ENCODE measurements at places on chromosomes 3 and 15. TPM values are rescaled to one million over a fixed set of nuclear protein-coding genes. Genes with fewer than 3 reads are reported as not detected.

Gene MFAP1
- total RNA-seq: 22.4 TPM

Gene GOLGA8G
- total RNA-seq: not detected

Gene LTK
- total RNA-seq: 0.33 TPM

Gene LSAMP
- total RNA-seq: 14.9 TPM

GRCh38 chr15:49467746-49468480 lies 44.9 kb downstream of the FGF7 start:
- no peak overlapping the region for H3K27ac ChIP-seq
- no peak for DNase-seq
- H3K27me3 ChIP-seq: no peaks in the 10 kb centered on the region
- H3K4me3 ChIP-seq: no peak overlapping the region
- H3K4me1 ChIP-seq: no peaks in the 10 kb centered on the region
- no peaks in the 10 kb centered on the region for H3K36me3 ChIP-seq

DNA sequence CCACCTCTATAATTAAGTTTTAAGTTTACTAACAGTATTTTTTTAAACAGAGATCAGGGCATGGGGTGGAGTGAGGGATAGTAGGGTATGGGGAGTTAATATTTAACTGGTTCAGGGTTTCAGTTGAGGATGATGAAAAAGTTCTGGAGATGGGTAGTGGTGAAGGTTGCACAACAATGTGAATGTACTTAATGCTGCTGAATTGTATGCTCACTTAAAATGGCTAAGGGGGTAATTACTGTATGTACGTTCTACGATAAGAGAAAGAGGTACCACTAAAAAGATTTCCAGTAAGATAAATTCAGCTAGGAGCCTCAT lies 101.4 kb downstream of the TNIK start:
- no peaks in the 10 kb centered on the region for H3K36me3 ChIP-seq
- no peak overlapping the region for H3K27ac ChIP-seq
- DNase-seq: no peak
- no peak overlapping the region for H3K4me3 ChIP-seq
- no peaks in the 10 kb centered on the region for H3K27me3 ChIP-seq
- H3K4me1 ChIP-seq: peaks cover 13% of the 10 kb centered on the region

GRCh38 chr3:141056751-141057171 lies 5.6 kb downstream of the SPSB4 start:
- H3K27me3 ChIP-seq: peaks cover 15% of the 10 kb centered on the region
- H3K27ac ChIP-seq: no peak overlapping the region
- H3K4me3 ChIP-seq: no peak overlapping the region
- H3K36me3 ChIP-seq: no peaks in the 10 kb centered on the region

DNA sequence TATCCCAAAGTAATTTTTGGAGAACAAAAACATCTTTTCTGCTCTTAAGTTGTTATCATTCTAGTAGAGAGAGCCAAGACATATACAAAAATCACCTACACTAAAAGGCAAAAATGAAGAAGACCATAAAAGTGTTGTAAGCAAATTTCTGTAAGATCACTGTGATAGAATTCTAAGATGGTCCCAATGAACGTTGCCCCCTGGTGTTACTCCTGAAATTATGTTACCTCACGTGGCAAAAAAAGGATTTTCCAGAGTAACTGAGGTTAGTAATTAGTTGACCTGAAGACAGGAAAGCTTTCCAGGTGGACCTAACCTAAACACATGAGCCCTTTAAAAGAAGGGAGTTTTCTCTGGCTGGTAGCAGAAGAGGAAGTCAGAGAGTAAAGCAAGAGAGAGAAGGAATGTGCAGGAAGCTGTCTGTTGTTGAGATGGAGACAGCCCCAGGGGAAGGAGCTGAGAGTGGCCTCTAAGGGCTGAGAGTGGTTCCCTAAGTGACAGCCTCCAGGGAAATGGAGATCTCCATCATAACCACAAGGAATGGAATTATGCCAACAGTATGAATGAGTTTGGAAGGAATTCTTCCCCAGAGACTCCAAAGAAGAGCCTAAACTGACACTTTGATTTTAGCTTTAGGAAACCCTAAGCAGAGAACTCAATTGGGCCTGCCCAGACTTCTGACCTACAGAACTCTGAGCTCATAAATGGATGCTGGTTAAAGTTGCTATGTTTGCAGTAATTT lies 205.9 kb downstream of the CD47 start:
- DNase-seq: no peak
- H3K27ac ChIP-seq: no peak overlapping the region
- H3K36me3 ChIP-seq: no peaks in the 10 kb centered on the region

DNA sequence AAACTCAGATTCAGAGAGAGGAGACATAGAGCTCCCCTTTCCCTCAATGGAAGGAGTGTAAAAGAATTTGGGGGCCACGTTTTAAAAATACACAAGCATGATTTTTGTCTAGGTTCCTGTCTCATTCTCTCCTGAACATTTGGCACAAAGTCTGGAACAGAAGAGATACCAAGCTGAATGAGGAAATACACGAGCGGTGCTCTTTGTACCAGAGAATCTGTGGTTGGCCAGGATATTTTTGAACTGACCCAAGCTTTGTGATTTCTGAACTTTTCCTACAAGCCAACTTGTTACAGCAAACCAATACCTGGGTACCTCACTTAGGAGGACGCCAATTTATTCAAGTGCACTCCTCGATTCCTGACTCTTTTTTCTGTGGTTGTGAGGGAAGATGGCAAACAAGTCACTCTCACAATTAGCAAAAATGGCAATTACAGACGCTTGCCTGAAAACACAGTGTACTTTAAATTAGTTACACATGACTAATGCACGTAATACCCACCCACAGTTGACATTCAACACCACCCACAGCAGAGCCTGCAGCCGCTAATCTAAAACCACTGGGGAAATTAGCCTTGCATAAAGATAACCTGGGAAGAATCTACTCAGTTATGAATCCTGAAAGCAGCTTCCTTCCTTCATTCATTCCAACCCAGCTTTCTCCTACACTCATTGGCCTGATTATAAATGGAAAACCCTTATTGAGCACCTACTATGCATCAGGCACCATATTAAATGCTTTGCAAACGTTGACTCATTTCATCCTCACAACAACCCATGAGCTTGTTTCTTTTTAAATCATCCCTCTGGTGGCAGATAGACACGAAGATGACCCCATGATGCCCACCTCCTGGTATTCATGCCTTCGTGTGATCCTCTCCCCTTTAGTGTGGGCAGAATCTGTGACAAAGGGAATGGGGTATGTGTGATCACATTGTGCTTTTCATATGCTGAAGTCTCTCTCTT lies 293.5 kb downstream of the KBTBD8 start:
- H3K36me3 ChIP-seq: no peaks in the 10 kb centered on the region
- no peak overlapping the region for H3K4me3 ChIP-seq
- no peaks in the 10 kb centered on the region for H3K27me3 ChIP-seq

DNA sequence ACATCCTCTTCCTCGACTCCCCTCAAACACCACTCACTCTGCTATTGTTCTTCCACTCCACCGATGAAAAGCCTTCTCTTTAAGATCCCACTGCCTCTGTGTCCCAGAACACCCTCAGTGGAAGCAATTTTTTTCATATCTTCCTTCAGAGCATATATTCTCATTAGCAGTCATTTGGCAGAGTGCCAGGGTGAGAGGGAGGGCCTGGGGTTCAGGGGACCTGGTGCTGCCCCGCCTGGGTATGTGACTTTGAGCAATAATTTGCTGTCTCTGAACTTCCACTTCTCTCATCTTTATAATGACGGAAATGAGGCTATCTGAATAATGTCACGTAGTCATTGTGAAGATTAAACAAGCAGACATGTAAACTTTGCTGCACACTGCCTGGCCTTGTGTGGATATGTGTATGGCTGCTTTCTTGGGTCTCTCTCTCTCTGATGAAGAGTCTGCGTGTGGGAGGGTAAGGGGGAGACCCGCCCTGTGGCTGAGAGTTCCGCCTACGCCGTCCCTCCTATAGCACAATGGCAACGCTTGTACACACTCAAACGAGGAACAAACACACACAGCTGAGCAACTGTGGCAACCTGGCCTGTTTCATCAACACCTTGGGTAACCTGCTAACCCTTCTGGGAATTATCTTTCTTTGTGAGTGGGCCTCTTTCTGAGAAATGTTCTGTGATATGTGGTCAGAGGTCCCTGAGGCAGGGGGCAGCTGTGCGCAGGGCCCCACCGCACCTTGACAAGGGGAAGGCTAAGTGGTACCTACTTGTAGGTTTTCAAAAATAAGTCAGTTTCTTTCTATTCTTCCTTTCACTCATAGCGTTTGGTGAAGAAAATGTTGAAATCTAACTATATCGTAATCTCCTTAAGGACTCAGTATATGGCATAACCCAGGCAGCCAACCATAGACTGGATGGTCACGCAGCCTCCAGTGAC lies 369.8 kb downstream of the SV2B start:
- no peak for DNase-seq
- no peak overlapping the region for H3K27ac ChIP-seq
- H3K36me3 ChIP-seq: no peaks in the 10 kb centered on the region
- no peak overlapping the region for H3K4me3 ChIP-seq
- no peaks in the 10 kb centered on the region for H3K4me1 ChIP-seq
- no peaks in the 10 kb centered on the region for H3K27me3 ChIP-seq

DNA sequence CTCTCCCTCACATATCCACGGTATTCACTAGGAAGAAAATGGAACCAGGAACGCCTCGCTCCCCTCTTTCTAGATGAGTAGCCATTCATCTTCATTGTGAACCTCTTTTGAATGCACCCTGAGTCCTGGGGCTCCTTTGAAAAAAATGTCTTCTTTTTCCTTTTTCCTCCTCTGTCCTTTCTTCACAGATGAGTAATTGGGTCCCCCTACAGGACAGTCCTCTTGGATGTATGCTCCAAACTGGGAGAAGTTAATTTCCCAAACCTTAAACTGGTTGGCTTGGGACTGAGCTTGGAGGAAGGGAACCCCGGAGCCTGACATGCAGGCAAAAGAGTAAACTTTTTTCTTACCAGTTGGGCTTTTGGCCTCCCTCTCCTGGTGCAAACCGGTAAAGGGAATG lies 108.8 kb downstream of the DPH6 start:
- H3K4me3 ChIP-seq: no peak overlapping the region
- no peak for DNase-seq
- no peaks in the 10 kb centered on the region for H3K27me3 ChIP-seq
- H3K36me3 ChIP-seq: no peaks in the 10 kb centered on the region
- no peak overlapping the region for H3K27ac ChIP-seq
- no peaks in the 10 kb centered on the region for H3K4me1 ChIP-seq

- H3K36me3 ChIP-seq: no peaks in the 10 kb centered on the region
- H3K27me3 ChIP-seq: no peaks in the 10 kb centered on the region
- no peaks in the 10 kb centered on the region for H3K4me1 ChIP-seq
- no peak overlapping the region for H3K4me3 ChIP-seq
- H3K27ac ChIP-seq: no peak overlapping the region
Measured at GRCh38 chr3:111277226-111277625, 205.6 kb downstream of the NECTIN3 start.

DNA sequence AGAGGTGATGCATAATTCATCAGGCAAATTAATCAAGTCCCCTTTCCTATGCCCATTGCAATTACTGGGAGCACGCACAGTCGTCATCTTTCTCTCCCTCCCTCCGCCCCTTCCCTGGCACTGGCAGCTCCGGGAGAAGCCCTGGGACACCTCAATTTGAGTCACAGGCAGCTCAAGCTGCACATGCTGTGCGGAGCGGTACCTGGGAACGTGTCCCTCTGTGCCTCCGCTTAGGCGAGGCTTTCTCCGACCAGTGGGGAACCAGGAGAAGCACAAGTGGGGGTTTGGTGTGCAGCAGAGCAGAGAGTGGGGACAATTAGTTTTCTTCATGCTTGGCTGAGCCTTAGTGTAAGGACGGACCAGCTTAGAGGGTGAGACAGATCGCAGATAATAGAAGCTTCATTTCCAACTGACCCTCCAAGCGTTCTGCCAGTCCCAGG lies 88.3 kb downstream of the SOX14 start:
- no peaks in the 10 kb centered on the region for H3K4me1 ChIP-seq
- H3K4me3 ChIP-seq: no peak overlapping the region
- no peak for DNase-seq
- no peak overlapping the region for H3K27ac ChIP-seq
- no peaks in the 10 kb centered on the region for H3K27me3 ChIP-seq
- H3K36me3 ChIP-seq: no peaks in the 10 kb centered on the region

DNA sequence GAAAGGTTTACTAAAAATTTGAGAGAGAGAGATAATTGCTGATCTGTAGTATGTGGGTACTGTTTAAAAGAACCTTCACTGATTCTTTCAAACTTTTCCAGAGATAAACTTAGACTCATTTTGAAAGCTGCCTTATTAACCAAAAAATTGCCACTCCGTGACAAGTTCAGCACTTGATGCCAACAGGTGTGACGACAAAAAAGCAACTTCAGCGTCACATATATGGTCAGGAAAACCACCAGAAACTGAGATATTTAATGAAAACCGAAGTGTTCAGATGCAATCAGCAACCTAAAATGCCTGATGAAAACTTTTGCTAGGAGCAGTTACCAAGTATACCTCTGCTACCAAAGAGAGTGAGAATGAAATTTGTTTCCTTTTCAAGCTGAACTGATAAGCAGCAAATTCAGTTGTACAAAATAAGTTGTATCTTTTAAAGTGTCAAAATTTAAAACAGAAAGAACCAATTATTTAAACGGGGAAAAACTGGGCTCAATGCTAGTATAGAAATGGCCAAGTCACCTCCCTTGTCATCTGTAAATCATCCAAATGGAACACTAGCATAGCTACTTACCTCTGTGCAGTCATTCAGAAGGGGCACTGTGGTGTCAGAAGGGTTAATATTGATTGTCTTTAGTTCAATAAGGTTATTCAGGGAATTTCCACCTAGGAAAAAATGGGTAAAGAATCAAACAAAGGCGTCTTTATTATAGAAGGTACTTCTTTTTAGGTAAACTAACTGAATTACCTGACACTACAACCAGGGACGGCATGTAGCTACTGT lies 91.5 kb upstream of the OCA2 start:
- no peaks in the 10 kb centered on the region for H3K4me1 ChIP-seq
- no peak overlapping the region for H3K27ac ChIP-seq
- H3K36me3 ChIP-seq: no peaks in the 10 kb centered on the region
- H3K27me3 ChIP-seq: no peaks in the 10 kb centered on the region
- H3K4me3 ChIP-seq: no peak overlapping the region
- DNase-seq: no peak

- H3K27me3 ChIP-seq: no peaks in the 10 kb centered on the region
- no peaks in the 10 kb centered on the region for H3K4me1 ChIP-seq
- no peak overlapping the region for H3K4me3 ChIP-seq
- no peak for DNase-seq
- H3K27ac ChIP-seq: no peak overlapping the region
Measured at GRCh38 chr3:68056556-68056955, 402.1 kb upstream of the SUCLG2 start.
